ENCODE measurements at places on chromosomes 6 and 20. TPM values are rescaled to one million over a fixed set of nuclear protein-coding genes. Genes with fewer than 3 reads are reported as not detected.

ALDH8A1 gene
- 0.41 TPM for total RNA-seq

GRCh38 chr6:90687775-90688380, 101.0 kb upstream of the MAP3K7 start:
- no peak overlapping the region for H3K27ac ChIP-seq
- H3K4me3 ChIP-seq: no peak overlapping the region
- no peaks in the 10 kb centered on the region for H3K4me1 ChIP-seq
- no peaks in the 10 kb centered on the region for H3K36me3 ChIP-seq
- H3K27me3 ChIP-seq: no peaks in the 10 kb centered on the region
- no peak for DNase-seq

DNA sequence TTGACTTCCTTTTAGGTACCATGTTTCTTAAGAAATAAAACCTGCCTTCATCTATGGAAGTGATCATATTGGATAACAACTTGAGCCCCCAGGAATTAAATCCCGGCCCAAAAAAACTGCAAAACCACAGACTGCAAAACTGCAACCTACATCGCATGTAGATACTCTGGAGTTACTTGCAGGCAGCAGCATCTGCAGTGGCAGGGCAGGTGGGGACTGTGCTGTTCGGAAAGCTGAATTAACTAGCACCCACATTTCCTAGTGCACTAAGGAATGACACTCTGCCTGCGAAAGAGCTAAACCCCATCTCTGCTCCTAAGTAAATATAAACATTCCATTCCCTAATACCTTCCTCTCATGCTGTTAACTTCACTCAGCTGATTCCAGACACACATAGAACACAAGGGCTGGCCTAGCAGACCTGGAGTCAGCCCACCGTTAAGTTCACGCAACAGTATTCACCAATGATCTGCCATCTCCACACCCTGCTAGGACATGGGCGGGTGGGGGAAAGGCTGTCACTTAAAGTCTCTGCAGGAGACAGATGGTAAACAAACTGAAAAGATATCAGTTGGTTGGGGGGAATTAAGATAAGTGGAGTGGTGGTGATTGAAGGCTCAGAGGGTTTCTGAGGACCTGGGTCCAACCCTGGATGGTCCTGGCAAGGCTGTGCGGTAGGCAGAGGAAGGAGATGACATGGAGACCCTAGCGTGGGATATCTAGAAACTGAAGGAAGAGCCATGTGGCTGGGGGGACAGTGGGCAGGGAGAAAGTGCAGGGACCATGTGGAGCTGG, 128.4 kb downstream of the SYCP2 start:
- DNase-seq: no peak
- H3K4me3 ChIP-seq: no peak overlapping the region
- no peaks in the 10 kb centered on the region for H3K4me1 ChIP-seq
- no peak overlapping the region for H3K27ac ChIP-seq
- H3K27me3 ChIP-seq: no peaks in the 10 kb centered on the region

- H3K4me1 ChIP-seq: peaks cover 32% of the 10 kb centered on the region
- DNase-seq: no peak
- H3K36me3 ChIP-seq: peaks cover 33% of the 10 kb centered on the region
- H3K27ac ChIP-seq: no peak overlapping the region
- no peaks in the 10 kb centered on the region for H3K27me3 ChIP-seq
Observed at GRCh38 chr6:12293931-12294807, 4.0 kb downstream of the EDN1 start.

- peaks cover 7% of the 10 kb centered on the region for H3K4me1 ChIP-seq
- H3K27me3 ChIP-seq: no peaks in the 10 kb centered on the region
- H3K36me3 ChIP-seq: no peaks in the 10 kb centered on the region
Observed at GRCh38 chr6:128131036-128131435, 230.2 kb upstream of the THEMIS start.

TCF15 gene
- total RNA-seq: not detected

DNA sequence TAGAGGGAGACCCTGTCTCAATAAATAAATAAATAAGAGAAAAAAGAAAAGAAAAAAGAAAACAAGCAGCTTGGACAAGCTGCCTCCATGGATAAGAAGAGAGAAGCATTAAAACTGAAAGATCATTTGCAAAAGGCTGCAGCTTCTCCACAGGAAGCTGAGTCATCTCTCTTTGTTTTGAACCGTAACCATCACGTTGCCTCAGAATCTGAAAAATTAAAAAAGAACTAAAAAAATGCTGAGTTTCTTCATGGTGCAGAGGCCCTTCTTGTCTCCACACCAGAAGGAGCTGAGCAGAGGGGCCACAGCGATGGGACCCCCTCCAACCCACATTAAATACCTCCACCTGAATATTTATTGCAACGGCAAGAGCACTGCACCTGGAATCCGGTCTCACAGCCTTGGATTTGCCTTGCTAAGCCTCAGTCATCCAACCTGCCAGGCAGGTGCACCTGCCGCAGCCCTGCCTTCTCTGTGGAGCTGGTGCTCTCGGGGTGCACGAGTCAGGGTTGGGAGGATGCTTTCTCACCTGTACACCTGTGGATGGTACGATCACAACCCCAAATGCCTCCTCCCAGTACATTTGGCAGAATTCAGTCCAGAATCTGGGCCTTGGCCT, 28.1 kb downstream of the TOX2 start:
- DNase-seq: peak; percentile 71
- no peaks in the 10 kb centered on the region for H3K36me3 ChIP-seq
- H3K4me3 ChIP-seq: no peak overlapping the region
- H3K27me3 ChIP-seq: no peaks in the 10 kb centered on the region

GRCh38 chr6:143707697-143708096, 29.9 kb downstream of the PHACTR2 start:
- H3K27ac ChIP-seq: no peak overlapping the region
- H3K36me3 ChIP-seq: no peaks in the 10 kb centered on the region
- H3K4me3 ChIP-seq: no peak overlapping the region
- H3K27me3 ChIP-seq: no peaks in the 10 kb centered on the region
- H3K4me1 ChIP-seq: no peaks in the 10 kb centered on the region

DNA sequence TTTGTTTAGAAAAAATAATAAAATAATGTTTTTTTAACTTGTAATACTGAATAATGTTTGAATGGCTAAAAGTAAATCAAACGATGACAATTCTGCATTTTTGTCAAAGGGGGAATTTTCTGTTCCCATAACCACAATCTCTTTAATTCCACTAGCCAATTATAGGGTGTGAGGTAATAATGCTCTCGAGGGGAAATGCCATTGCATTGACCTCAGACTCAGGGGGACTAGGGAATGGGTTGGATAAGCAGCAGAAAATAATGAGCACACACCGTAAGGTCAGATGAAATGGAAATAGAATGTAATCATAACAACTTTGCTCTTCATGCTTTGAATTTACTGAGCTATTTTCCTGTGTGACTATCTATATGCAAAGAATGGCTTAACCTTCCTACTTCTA, 584.7 kb downstream of the RFPL4B start:
- H3K27me3 ChIP-seq: no peaks in the 10 kb centered on the region
- DNase-seq: peak; percentile 90
- peaks cover 11% of the 10 kb centered on the region for H3K4me1 ChIP-seq
- H3K4me3 ChIP-seq: no peak overlapping the region

RAB22A gene
- 18.8 TPM for total RNA-seq

LY6G6F gene
- not detected for total RNA-seq

DZANK1 gene
- 3.0 TPM for total RNA-seq

DNA sequence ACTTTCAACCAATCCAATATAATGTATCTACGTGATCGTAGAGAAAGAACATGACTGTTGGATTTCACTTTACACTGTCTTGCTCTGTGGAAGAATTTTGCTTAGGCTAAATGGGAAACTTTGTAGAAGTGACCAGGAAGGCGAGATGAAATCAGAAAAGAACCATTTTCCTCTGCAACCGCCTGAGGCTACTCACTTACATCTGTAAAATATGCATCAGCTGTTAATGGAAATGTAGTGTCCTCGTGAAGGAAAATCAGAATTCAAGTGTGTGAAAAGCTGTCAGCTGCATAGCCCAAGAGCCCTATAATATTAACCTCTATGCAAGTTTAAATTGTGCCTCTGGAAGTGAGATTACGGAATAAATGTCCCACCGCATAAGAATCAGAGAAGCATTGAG, 277.9 kb downstream of the C6orf118 start:
- H3K4me1 ChIP-seq: no peaks in the 10 kb centered on the region
- no peak overlapping the region for H3K4me3 ChIP-seq
- no peaks in the 10 kb centered on the region for H3K36me3 ChIP-seq
- no peak for DNase-seq
- H3K27me3 ChIP-seq: no peaks in the 10 kb centered on the region
- H3K27ac ChIP-seq: no peak overlapping the region

DNA sequence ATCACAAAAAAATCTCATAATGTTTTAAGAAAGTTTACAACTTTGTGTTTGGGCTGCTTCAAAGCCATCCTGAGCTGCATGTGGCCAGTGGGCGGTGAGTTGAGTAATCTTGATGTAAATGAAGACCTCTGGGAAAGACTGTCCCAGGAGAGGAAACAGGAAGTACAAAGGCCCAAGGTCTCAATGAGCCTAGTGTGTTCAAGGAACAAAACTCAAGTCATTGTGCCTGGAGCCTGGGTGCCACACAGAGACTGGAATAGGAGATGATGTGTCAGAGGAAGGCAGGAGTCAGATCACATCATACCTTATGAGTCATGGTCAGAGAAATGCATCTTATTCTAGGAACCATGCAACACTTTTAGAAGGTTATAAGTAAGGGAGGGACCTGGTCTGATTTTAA, 51.5 kb downstream of the COL19A1 start:
- H3K27me3 ChIP-seq: no peaks in the 10 kb centered on the region
- peak overlapping the region; percentile 65 for H3K27ac ChIP-seq
- DNase-seq: peak; percentile 41
- H3K4me3 ChIP-seq: no peak overlapping the region

GRCh38 chr6:6007366-6008088, 802 bp upstream of the NRN1 start:
- DNase-seq: no peak
- H3K27me3 ChIP-seq: peaks cover 70% of the 10 kb centered on the region
- H3K4me3 ChIP-seq: peak overlapping the region; percentile 43

DNA sequence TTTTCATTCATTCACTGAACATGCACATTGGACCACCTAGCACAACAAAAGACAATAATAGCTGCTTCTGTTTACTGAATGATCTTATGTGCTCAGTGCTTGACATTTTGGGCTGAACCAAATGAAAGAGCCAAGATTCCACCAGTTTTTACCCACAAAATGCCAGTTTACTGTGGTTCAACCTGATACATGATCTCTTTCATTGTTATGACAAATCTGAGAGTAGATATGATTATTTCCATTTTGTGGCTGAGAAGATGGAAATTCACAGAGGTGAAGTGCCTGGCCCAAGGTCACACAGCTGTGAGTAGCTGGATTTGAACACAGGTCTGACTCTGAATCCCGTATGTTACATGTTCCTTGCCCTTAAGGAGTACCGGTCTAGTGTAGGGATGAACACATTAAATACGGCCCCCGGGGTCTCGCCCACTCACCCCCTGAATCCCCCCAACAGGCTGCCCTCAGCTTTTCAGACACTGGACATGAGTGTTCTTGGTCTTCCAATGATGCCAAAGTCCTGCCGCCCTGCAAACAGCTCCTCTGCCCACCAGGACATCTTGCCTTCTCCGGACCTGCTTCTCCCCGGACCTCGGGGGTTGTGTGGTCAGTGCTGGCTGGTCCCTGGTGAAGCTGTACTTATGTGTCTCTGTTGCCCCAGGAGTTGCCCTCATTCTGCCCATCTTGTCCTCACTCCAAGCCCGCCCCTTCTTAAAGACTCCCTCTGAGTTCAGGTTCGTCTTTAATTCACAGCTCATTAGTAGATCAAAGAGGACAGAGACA, 58.6 kb upstream of the SLC32A1 start:
- DNase-seq: no peak
- no peaks in the 10 kb centered on the region for H3K4me1 ChIP-seq
- H3K27ac ChIP-seq: no peak overlapping the region
- no peaks in the 10 kb centered on the region for H3K36me3 ChIP-seq
- H3K27me3 ChIP-seq: peaks cover 19% of the 10 kb centered on the region
- no peak overlapping the region for H3K4me3 ChIP-seq

EYS gene
- 0.07 TPM for total RNA-seq

GRCh38 chr20:54122189-54122588, 51.6 kb downstream of the CYP24A1 start:
- no peaks in the 10 kb centered on the region for H3K36me3 ChIP-seq
- H3K4me3 ChIP-seq: no peak overlapping the region
- peak; percentile 79 for DNase-seq

DNA sequence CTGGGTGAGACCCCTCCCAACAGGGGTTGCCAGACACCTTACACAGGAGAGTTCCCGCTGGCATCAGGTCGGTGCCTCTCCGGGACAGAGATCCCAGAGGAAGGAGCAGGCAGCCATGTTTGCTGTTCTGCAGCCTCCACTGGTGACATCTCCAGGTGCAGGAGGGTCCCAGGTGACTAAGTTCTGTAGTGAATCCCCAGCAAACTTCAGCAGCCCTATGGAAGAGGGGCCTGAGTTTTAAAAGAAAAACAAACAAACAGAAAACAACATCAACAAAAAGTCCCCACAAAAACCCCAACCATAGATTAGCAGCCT, 515.1 kb downstream of the FRK start:
- no peaks in the 10 kb centered on the region for H3K36me3 ChIP-seq
- H3K4me1 ChIP-seq: no peaks in the 10 kb centered on the region
- no peak overlapping the region for H3K27ac ChIP-seq
- H3K4me3 ChIP-seq: no peak overlapping the region

GRCh38 chr6:37303891-37304503, 46.1 kb upstream of the TMEM217 start:
- no peaks in the 10 kb centered on the region for H3K27me3 ChIP-seq
- DNase-seq: peak; percentile 29
- H3K36me3 ChIP-seq: peaks cover 15% of the 10 kb centered on the region
- H3K4me3 ChIP-seq: no peak overlapping the region
- H3K27ac ChIP-seq: no peak overlapping the region

EPHA7 gene
- 0.82 TPM for total RNA-seq

TCEA2 gene
- total RNA-seq: 52.4 TPM

LPIN3 gene
- 18.0 TPM for total RNA-seq

GRCh38 chr6:4794140-4794707, 18.0 kb downstream of the CDYL start:
- DNase-seq: no peak
- no peaks in the 10 kb centered on the region for H3K36me3 ChIP-seq
- H3K27me3 ChIP-seq: no peaks in the 10 kb centered on the region
- H3K27ac ChIP-seq: no peak overlapping the region

UNC5CL gene
- total RNA-seq: 0.27 TPM

GGT7 gene
- 17.3 TPM for total RNA-seq

PTCRA gene
- total RNA-seq: not detected

DNA sequence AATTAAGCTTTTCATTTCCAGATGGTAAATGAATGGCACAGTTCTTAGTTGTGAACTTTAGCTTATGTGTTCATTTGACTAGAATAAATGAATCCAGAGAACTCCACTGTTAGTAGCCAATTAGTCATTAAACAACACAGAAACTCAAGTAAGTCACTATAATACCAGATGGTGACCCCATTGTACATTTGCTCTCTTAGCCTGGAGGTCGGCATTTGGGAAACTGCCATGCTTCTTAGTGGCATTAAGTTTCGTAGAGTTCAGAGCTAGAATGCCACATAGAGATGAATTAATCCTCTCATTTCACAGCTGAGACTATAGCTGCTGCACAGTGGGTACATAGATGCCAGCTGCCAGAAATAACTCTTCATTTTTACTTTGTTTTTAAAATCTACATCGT, 10.8 kb upstream of the DTNBP1 start:
- DNase-seq: no peak
- no peaks in the 10 kb centered on the region for H3K4me1 ChIP-seq
- H3K27me3 ChIP-seq: peaks cover 28% of the 10 kb centered on the region
- no peaks in the 10 kb centered on the region for H3K36me3 ChIP-seq

RGS17 gene
- total RNA-seq: 3.7 TPM

UBE3D gene
- total RNA-seq: 6.8 TPM

Data from astrocyte (in vitro differentiated cells and primary cell).